ENCODE measurements at places on chromosomes 3 and 15.

- DNase-seq: no peak
Observed at GRCh38 chr3:151171145-151171757, 31.8 kb downstream of the GPR171 start.

DNA sequence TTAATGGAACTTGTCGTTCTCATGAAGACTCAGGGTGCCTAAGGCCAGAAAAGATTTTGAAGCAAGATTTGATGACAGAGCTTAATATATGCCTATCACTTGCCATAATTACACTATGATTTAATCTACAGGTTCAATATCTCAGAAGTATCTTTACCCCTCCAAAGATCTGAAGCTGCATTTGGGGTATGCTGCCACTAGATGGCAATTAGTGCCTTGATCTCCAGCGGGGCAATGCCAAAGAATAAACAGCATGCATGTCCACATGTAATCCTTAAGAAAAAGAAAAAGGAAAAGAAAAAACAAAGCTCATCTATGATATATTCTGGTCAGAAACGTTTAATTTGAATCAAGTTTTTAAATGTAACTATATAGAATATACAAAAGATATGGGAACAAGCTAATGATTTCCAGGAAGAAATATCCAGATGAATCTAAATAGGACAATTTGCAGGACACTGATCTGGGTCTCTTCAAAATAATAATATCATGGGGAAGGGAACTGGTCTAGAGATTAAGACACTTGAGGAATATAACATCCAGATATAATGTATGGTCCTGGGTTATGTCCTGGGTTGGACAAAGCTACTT lies 55.0 kb upstream of the SOX14 start:
- no peak for DNase-seq

GRCh38 chr3:107432013-107432515 lies 54.8 kb downstream of the CCDC54 start:
- no peak for DNase-seq

- DNase-seq: no peak
Observed at GRCh38 chr15:48522123-48522522, 123.4 kb downstream of the FBN1 start.

GRCh38 chr3:56630966-56631365 lies 52.1 kb downstream of the TASOR start:
- DNase-seq: no peak

- no peak for DNase-seq
Observed at GRCh38 chr15:78085928-78086327, 6.4 kb upstream of the SH2D7 start.

GRCh38 chr3:16349986-16350596 lies 85.1 kb downstream of the OXNAD1 start:
- DNase-seq: peak; percentile 74

Data from GM04504 (cell line).